ENCODE measurements at places on chromosomes 2 and 18.

DNA sequence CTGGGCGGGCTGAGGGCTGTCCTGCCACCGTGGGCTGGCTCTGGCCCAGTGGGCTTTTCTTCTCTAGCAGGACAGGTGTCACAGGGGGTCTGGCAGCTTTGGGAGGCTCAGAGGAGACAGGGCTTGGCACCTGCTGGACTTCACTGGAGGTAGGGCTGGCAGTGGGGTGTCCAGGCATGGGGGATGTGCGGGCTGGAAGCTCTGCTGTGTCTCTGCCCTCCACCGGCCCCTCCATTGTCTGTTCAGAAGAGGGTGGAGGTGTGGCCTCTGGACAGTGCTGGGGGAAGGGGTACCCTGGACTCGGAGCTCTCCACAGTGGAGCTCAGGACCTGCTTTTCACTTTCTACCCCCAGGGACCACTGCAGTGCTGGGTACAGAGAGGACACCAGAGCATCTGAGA, 9.2 kb downstream of the PTPRN start:
- DNase-seq, result no peak

DNA sequence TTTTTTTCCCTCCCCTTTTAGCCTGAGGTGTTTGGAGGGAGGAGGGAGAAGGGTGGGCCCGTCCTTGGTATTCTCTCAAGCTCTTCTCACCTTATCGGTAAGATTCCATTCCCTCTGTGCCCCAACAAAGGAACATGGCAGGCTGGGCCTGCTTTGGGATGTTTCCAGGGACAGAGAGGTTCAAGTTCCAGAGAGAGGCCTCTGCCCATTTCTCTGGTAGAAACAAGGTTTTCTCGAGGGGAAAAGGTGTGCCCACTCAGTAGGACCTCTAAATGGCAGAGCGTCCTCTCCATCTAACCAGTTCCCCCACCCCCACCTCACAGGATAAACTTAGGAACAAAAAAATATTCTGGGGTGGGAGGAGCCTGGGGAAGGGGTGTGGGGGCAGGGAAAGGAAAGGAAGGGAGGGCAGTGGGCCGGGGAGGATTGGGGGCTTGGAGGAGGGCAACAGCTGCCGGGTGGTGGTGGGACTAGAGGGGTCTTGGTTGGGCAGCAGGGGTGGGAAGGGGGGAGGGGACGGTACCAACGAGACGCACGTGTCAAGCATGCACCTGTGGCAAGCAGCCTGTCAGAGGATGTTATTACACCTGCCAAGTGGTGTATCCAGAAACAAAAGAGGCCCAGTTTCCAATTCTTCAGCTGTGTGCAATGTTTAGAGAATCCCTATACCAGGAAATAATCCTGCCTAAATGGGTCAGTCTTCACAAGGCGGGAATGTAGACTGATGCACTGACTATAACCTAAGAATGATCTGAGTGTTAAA, 2.1 kb downstream of the PCBP1 start:
- DNase-seq, result no peak

DNA sequence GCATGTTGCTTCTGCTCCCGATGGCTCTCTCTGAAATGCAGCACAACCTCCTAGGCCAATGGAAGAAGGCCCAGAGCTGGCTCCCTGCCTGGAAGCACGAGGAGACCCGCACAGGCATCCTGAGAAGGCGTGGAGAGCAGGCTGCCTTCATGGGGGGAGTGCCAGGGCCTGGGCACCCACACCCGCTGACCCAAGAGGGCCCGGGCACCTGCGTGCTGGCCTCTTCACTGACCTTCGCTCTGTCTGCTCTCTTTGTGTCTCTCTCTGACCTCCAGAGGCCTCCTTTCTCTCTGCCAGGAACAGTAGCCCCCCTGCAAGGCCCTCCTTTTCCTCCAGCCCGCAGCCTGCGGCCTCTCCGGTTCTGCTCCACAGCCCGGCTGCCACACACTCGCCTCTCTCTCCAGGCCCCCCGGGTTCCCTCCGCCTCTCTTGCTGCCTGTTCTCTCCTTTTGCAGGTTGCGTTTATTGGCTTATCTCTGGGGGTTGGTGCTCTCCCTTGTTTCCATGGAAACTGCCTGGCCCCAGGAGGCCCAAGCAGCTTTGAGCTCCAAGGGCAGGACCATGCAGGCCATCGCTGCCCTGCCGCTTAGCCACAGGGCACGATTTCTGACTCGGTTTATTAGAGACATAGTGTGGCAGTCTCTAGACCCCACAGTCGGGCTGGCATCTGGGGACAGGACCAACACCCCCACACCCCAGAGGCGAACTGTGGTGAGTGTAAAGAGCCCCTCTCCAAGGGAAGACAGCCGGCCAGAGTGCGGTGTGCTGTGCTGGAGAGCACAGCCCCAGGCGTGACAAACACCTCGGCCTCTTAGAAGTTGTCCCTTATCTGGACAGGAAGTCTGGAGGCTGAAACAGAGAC, 1.7 kb downstream of the MZT2B start:
- DNase-seq, result no peak

- DNase-seq, result no peak
Observed at GRCh38 chr18:77199707-77200106, 49.9 kb upstream of the GALR1 start.

DNA sequence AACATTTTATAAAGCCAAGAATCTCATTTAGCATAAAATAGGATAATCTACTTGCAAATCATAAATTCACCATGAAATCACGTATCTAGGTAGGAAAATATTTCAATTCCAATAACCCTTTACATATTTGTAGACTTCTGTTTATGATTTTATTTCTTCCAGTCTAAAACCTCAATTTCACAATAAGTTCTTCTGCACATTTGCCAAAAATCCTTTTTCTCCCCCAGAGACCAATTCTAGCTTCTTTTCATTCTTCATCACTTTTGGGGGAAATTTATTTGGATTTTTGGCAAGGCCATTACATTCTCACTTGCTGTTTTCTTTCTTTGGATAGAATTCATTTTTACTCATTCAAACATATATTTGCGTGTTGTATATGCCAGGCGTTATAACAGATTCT, 86.8 kb downstream of the SPRED2 start:
- DNase-seq, result no peak

GRCh38 chr2:148130581-148130980, 109.7 kb downstream of the MBD5 start:
- no peak for DNase-seq
